HEK293T (cell line): ENCODE measurements at places on chromosomes 5 and 9.
A peak's percentile ranks its signal among the peaks of the same experiment; 100 is the strongest.

DNA sequence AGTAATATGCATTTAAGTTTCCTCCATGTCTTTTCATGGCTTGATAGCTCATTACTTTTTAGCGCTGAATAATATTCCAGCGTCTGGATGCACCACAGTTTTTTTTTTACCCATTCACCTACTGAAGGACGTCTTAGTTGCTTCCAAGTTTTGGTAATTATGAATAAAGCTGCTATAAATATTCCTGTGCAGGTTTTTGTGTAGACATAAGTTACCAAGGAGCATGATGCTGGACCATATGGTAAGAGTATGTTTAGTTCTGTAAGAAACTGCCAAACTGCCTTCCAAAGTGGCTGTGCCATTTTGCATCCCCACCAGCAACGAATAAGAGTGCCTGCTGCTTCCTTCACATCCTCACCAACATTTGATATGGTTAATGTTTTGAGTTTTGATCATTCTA lies 195.6 kb downstream of the PIK3R1 start:
- no peak for DNase-seq

DNA sequence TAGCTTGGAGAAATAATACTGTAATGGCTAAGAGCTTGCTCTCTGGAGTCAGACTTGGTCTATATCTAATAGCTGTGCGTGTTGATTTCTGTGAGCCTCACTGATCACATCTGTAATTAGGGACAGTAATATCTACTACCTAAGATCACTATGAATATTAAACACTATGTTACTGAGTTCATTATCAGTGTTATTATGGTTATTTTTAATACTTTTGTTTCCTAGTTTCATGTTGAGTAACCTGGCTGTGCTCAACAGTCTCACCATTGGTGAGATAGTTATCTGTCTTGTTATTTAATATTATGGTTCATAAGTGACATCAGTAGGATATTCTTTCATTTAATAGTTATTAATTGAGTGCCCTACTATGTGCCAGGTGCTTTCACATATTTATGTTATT lies 22.4 kb upstream of the CAVIN4 start:
- DNase-seq = no peak

DNA sequence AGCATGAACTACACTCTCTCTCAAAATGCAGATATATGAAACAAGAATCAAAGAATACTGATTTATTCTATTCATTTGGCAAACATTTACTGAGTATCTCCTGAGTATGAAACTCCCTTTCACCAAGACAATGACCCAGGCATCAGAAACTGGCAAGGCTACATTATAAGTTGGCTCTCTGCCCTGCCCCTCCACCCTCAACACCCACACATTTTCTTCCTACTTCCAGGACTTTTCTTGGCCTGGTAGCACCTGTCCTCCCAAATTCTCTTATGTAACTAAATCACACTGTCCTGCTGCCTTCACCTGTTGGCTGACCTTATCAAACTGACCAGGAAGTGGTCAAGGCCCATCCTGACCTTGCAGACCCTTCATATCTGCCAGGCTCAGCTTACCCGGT lies 3.5 kb downstream of the RASEF start:
- DNase-seq = no peak

GRCh38 chr5:157269761-157270272 lies 3.9 kb downstream of the CYFIP2 start:
- DNase-seq = no peak

- no peak for DNase-seq
These were observed 169.2 kb upstream of the MAP1B start for GRCh38 chr5:71937921-71938698.

DNA sequence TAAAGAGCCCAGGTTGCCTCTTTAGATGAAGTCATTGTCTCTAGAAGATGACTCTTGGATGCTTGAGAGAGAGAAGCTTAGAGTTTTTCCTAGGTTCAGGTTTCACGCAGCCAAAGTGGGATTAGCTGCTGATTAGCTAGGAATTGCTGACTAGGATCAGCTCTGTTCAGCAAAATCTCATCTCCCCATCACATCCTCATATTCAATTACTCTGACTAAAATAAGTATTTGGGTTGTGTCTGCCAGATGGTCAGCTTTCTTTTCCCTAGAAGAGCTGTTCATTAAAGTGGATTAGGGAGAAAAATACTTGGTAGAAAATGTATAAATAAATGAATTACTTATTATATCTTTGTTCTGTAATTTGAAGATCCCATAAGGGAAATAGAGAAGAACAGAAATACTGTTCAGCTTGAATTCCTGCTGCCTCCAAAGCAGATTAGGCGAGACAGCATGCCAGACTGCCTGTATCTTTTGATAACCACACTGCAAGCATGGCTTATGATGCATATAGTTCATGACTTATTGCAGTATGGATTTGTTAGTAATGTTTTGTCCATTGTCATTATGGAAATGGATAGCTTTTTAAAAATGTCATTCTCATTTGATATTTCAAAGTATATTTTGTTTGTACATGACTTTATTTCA lies 184.8 kb upstream of the CD180 start:
- DNase-seq = no peak

- DNase-seq = no peak
These were observed 1381.5 kb upstream of the WWC1 start for GRCh38 chr5:166909926-166910325.

DNA sequence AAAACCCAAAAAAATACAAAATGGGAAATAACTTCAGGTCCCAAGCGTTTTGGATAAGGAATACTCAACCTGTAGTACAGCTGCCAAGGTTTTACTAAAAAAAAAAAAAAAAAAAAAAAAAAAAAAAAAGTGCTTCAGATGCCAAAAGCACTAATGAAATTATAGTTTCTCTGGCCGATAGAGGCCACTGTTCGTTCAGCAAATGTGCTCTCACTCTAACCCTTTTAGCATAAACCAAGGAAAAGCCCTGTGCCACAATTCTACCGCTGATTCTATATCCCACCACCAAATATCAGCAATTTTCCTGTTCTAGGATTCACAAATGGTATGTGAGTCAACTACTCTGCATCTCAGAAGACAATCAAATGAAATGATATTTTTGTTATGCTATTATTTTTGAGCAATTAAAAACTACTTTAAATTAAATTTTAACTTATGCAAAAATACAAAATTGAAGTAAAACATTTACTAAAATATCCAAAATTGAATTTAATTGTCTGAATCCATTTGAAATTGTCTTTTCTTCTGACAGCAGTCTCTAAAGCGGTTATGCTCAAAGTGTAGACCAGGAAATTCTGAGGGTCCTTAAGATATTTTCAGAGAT lies 79.8 kb downstream of the RICTOR start:
- DNase-seq = peak; percentile 54

GRCh38 chr9:75041041-75041440 lies 12.9 kb upstream of the CARNMT1 start:
- DNase-seq = no peak

DNA sequence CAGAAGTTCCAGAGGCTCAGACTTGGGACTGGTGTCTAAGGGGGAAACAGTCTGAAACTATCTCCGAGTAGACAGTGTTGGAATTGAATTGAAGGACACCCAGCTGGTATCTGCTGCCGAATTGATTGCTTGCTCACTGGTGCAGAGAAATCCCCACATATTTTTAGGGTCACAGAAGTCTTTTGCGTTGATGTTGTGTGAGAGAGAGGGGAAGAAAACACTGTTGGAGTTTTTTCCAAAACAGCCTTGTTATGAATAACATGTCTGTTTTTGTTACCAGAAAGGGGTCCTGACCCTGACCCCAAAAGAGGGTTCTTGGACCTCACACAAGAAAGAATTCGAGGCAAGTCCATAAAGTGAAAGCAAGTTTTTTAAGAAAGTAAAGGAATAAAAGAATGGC lies 81.3 kb downstream of the ALDH7A1 start:
- no peak for DNase-seq

DNA sequence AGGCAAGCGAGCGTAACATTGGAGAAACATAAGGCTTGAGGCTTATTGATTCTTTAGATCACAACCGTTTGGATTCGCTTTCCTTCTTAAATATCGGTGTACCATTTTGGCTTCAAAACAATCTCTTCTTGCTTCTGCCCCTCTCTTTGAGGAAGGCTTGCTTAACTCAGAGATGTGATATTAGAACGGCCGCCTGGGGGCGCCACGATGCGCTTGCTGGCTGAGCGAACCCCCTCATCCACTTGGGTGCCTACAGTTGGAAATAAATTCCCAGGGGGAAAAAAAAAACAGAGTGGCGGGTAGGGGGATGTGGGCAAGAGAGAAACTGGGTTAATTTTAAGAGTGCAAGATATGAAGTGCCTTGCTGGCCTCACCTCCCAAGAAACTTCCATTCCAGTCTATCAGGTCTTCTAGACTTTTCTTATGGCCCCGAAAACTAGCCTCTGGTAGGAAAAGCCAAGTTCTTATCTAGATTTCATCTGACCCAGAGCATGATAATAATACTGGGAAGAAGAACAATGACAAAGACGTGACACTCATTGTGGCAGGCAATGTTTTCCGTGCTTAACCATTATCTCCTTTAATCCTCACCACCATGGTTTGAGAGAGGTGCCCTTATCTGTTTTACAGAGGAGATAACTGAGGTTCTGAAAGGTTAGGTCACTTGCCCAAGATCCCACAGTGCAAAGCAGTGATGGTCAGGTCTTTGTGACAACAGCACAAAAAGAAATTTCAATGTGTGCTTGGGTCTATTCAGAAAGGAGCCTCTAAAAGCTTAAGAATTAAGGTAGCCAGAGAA lies 115.8 kb downstream of the DPYSL3 start:
- DNase-seq = no peak

- DNase-seq = no peak
These were observed 119.5 kb downstream of the ADCY2 start for GRCh38 chr5:7515284-7515914.

GRCh38 chr5:146039420-146039819 lies 66.0 kb downstream of the PLAC8L1 start:
- DNase-seq = no peak

GRCh38 chr5:57650360-57651069 lies 167.9 kb upstream of the ACTBL2 start:
- peak; percentile 40 for DNase-seq

GRCh38 chr9:8261737-8262136 lies 462.2 kb upstream of the DMAC1 start:
- DNase-seq = no peak

GRCh38 chr9:77601476-77602099 lies 46.5 kb downstream of the GNA14 start:
- DNase-seq = no peak

DNA sequence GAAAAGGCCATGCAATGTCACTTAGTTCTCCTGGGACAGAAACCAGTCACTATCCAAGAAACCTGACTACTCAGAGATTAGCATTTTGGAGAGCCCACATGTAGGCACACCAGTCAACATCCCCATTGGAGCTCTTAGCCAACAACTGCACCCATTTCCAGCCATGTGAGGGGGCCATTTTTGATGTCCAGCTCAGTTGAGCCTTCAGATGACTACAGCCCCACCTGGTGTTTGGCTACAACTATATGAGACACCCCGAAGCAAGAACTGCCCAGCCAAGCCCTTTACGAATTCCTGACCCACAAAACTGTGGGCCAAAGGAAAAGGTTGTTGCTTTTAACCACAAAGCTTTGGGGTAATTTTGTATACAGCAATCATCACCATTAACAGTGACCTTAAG lies 300.1 kb downstream of the ASTN2 start:
- no peak for DNase-seq

DNA sequence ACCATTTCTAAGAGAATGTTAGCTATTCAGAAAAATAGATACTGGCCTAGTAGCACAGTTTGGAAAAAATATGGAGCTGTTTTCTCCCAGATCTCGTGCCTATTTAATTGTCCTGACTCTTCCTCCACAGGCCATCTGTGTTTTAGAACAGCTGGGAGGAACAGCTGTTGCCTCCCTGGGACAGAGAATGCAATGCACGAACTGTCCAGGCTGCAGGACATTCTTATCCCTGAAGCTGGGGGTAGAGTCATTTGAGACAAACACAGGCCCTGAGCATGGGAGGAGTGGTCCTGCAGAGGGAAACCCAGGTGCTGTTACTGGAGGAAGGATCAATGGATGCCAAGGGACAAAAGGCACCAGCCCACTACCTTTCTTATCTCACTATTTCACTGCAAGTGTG lies 20.9 kb upstream of the SPARC start:
- DNase-seq = no peak

- DNase-seq = no peak
These were observed 4.8 kb downstream of the ADAMTSL1 start for GRCh38 chr9:18478501-18479361.

DNA sequence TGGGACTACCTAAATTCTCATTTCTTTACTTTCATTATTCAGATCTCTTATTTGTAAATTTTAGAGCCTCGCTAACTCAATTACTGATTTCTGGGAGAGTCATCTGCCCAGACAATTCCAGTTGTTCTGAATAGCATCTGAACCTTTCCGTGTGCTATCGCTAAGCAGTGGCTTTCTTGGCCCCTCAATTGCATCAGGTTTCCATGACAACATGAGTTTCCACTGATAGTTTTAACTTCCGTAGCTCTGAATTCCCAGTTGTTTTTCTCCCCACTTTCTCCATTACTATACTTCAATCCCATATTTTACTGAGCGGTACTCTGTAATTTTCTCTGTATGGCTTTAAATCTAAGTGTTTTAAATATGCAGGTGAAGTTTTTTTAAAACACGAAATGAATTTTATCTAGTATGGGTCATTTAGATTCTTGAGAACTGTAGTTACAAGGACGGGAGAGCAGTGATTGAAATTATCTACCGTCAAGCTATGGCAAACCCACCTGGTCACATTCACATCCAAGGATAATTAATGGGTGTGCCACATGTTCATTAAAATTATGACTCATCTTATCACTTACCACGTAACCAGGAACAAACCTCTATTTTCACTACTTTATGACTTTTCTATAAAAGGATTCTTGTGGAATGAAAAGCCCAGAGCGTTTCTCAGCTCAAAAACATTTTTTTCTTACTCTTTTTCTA lies 223.5 kb upstream of the PCSK5 start:
- no peak for DNase-seq

GRCh38 chr5:159833088-159833487 lies 83.2 kb upstream of the ADRA1B start:
- no peak for DNase-seq

GRCh38 chr5:95471942-95472341 lies 80.8 kb downstream of the FAM81B start:
- DNase-seq = no peak

DNA sequence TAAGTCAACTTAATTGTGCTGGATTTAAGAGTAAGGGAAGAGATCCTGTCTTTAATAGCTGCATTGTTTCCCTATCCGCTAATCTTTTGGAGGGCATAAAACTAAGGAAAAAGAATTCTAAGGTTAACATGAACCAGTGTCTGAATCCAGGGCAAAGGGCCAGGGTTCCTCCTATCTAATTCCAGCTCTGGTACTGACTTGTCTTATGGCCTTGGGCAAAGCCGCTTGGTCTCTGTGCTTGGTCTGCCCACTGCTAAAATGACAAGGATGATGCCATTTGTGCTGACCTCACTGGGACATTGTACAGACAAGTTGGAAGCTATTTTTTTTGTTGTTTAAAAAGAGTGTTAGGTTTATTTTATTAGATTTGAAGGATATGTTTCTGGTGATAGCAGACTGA lies 334.7 kb upstream of the PIK3R1 start:
- DNase-seq = no peak

DNA sequence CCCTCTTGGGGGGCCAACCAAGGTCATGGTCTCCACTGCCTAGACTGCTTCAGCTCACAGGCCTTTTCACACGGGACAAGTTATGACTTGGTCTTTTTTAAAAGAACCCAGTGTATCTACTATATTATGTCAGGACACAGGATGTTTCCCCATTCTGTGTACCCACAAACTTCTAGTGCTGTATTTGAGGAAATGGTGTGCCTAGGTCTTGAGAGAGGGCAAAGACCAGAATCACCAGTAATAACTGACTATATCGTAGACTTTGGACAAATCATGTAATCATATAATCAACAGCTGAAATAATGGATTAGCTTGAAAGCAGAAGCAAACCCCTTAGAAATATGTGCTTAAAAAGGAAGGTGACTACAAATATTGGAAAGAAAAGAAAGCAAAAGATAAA lies 133.3 kb downstream of the ARL15 start:
- no peak for DNase-seq
